ENCODE measurements at places on chromosomes 16 and 17.

- DNase-seq: no peak
These were observed 52.6 kb upstream of the DNAH9 start for GRCh38 chr17:11545696-11546095.

DNA sequence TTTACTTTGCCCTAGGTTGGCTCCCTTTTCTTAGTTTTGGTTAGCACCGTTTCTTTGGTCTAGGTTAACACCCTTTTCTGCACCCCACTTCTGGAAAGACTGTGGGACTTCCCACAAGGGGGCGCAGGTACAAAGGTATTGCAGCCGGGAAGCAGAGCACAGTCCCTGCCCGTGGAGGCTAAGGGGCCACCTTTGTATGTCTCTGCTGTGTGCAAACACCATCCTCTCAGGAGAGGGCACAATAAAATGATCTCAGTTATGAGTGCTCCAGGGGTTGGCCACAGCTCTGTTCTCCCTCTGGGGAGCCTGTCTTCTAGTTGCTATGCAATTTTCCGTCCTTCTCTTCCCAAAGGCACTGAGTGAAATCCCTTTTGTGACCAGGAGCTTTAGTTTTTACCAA is 28.4 kb upstream of the TMC5 start:
- DNase-seq: no peak

- no peak for DNase-seq
These were observed 52.5 kb upstream of the ERN1 start for GRCh38 chr17:64182325-64183012.

DNA sequence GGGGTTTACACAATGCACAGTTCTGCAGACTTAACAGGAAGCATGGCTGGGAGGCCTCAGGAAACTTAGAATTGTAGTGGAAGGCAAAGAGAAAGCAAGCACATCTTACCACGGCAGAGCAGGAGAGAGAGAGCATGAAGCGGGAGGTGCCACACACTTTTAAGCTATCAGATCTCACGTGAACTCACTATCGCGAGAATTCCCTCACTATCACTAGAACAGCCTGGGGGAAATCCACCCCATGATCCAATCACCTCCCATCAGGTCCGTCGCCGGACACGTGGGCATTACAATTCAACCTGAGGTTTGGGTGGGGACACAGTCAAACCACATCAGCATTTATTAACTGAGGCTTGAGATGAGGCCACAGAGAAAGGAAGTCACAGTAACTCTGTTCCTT is 326.7 kb downstream of the C16orf95 start:
- no peak for DNase-seq

- DNase-seq: peak; percentile 92
These were observed 6.7 kb downstream of the CAMTA2 start for GRCh38 chr17:4980644-4981216.

Data from NCI-H526 (cell line).